ENCODE measurements at places on chromosomes 1 and 21. TPM values are rescaled to one million over a fixed set of nuclear protein-coding genes. Genes with fewer than 3 reads are reported as not detected.

The CLDN19 gene
- total RNA-seq = not detected

The MMEL1 gene
- 1.3 TPM for total RNA-seq

The MKNK1 gene
- total RNA-seq = 16.3 TPM

The KRTAP8-1 gene
- total RNA-seq = not detected

The RBP7 gene
- total RNA-seq = not detected

The DDX20 gene
- 20.3 TPM for total RNA-seq

The TMEM51 gene
- total RNA-seq = 2.7 TPM

The S100A3 gene
- total RNA-seq = 1.3 TPM

The NTMT2 gene
- not detected for total RNA-seq

The MAP3K21 gene
- total RNA-seq = 0.27 TPM

The FGR gene
- under 0.01 TPM for total RNA-seq

The OR10Z1 gene
- total RNA-seq = not detected

The WDR64 gene
- total RNA-seq = not detected

The MINDY1 gene
- total RNA-seq = 5.7 TPM

The LELP1 gene
- not detected for total RNA-seq

The PTGS2 gene
- 3.4 TPM for total RNA-seq

The USP33 gene
- total RNA-seq = 52.9 TPM

The AQP10 gene
- total RNA-seq = not detected

The OR2AK2 gene
- not detected for total RNA-seq

The FAM151A gene
- not detected for total RNA-seq

The BARHL2 gene
- total RNA-seq = not detected

The CORT gene
- total RNA-seq = not detected

The USP1 gene
- total RNA-seq = 22.0 TPM

The CLDN17 gene
- not detected for total RNA-seq

The SPTA1 gene
- total RNA-seq = under 0.01 TPM

The AGT gene
- not detected for total RNA-seq

The ERVH48-1 gene
- total RNA-seq = not detected

The FAM163A gene
- 0.09 TPM for total RNA-seq

The PSRC1 gene
- 8.5 TPM for total RNA-seq

The KRTAP26-1 gene
- total RNA-seq = not detected

The RPS8 gene
- total RNA-seq = 2,279 TPM

The OR2L3 gene
- not detected for total RNA-seq

The ELF3 gene
- total RNA-seq = 0.09 TPM

The NCF2 gene
- total RNA-seq = not detected

The UBXN11 gene
- total RNA-seq = 3.1 TPM

The HES5 gene
- total RNA-seq = not detected

The ZFP69B gene
- total RNA-seq = 3.2 TPM

The ST6GALNAC5 gene
- total RNA-seq = not detected

The FCRL2 gene
- not detected for total RNA-seq

Measured in endothelial cell of coronary artery (primary cell).